ENCODE measurements at places on chromosomes 16 and 17.

DNA sequence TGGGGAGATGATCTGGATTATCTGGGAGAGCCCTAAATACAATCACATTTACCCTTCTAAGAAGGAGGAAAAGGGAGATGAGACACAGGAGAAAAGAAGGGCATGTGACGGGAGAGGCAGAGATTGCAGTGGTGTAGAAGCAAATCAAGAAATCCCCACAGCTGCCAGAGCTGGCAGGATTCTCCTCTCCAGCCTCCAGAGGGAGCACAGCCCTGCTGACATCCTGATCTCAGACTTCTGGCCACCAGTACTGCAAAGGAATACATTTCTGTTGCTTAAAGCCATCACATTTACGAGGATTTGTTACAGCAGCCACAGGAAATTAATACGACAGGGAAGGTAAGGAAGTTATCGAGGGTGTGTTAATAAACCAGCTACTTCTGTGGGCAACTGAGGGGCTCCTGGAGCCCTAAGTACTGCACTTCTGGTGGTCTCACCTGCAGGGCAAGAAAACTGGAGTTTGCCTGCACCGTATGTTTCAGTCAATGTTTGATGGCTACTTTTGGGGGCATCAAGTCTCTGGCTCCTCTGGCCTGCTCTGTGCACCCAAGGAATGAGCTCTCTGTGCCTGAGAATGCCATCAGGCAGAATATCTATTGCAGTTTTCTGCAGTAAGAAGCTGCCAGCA lies 22.9 kb upstream of the CDH13 start:
- peak; percentile 36 for DNase-seq

DNA sequence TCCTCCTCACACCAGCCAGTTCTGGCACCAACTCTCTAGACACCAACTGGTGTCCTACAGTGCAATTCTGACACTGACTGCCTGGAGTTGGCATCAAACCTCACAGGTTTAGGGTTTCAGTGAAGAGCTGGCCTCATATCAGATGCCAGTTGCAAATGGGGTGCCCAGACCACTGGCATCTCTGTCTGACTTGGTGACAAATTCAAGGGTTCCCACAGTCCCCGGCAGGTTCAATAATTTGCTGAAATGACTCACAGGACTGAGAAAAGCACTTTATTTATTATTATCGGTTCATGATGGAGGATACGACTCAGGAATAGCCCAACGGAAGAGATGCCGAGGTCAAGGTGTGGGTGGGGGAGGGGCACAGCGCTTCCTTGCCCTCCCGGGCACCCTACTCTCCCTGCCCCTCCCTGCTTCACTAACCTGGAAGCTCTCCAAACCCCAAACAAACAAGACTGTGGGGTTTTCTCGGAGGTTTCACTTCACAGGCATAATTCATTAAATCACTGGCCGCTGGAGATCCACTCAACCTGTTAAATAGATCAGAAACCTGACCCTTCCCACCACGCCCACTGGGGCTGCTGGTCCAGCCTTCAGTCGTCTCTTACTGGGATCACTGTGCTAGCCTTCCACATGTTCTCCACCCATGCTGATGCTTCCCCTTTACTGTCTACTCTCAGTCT lies 1.7 kb upstream of the NLRP1 start:
- peak; percentile 55 for DNase-seq

GRCh38 chr16:25014500-25015147 lies 545 bp downstream of the ARHGAP17 start:
- DNase-seq, result peak; percentile 12

- no peak for DNase-seq
Measured at GRCh38 chr16:11620243-11621003, 33.7 kb upstream of the LITAF start.

- no peak for DNase-seq
Measured at GRCh38 chr17:65743308-65743655, 181.8 kb upstream of the AXIN2 start.

DNA sequence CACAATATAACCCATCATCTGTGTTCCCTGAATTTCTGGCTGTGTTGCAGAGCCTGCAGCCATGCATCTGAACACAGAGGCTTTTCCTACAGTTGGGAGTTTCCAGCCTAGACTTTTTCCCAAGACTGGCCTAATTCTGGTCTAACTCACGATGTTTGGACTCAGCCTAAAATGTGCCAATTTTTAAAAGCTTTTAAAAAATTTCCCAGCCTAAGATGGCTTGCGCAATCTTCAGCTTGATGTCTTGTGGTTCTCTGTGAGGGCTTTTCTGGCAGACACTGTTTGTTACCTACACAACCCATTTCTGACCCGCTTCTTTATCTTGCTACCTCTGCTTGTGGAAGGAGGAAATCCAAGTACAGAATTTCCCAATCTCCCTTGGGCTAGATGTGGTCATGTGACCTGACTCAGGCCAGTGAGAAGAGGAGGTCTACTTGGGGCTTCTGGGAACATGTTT lies 72.7 kb upstream of the GAS7 start:
- no peak for DNase-seq

DNA sequence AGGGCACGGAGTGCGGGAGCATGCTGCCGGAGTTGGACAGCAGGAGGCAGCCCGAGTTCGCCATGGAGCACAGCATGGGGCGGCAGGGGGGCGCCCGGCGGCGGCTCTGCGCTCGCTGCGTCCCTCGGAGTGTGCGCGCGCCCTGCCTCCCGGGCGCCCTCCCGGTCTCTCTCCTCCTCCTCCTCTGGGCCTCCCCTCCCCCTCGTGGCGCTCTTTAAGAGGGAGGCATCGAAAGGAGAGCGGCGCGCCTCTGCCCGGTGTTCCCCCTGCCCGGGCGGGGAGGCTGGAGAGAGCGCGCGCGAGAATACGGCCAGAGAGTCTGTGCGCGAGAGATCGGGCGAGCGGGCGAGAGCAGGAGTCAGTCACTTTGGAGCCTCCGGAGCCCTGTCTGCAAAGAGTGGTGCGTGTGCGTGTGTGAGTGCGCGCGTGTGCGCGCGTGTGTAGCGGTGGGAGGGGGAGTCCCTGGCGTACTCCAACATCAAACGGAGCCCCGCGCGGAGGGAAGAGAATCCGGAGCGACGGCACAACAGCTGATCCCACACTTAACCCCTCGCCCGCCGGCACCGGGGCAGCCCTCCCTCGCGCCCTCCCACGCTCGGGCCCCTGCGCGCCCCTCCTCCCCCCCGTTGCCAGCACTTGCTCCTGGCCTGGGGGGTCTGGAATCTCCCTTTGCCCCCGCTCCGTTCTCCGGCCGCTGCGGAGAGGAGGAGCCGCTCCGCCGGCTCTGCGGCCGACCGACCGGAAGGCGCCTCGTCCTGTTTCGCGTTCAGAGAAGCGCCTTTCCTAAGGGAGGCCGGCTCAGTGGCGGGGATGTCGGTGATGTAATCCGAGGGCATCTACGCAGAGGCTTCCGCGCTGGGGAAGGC lies 108.9 kb downstream of the ENGASE start:
- no peak for DNase-seq

GRCh38 chr17:78364436-78365281 lies 4.8 kb upstream of the SOCS3 start:
- DNase-seq, result no peak

GRCh38 chr17:9179602-9180001 lies 158.3 kb downstream of the NTN1 start:
- no peak for DNase-seq

- no peak for DNase-seq
Measured at GRCh38 chr17:81068411-81069134, 33.6 kb downstream of the BAIAP2 start.

- no peak for DNase-seq
Measured at GRCh38 chr16:14179116-14179515, 108.0 kb downstream of the MRTFB start.

GRCh38 chr16:17177959-17178905 lies 292.5 kb downstream of the XYLT1 start:
- no peak for DNase-seq

GRCh38 chr17:62720126-62720850 lies 87.8 kb downstream of the MARCHF10 start:
- DNase-seq, result peak; percentile 80

DNA sequence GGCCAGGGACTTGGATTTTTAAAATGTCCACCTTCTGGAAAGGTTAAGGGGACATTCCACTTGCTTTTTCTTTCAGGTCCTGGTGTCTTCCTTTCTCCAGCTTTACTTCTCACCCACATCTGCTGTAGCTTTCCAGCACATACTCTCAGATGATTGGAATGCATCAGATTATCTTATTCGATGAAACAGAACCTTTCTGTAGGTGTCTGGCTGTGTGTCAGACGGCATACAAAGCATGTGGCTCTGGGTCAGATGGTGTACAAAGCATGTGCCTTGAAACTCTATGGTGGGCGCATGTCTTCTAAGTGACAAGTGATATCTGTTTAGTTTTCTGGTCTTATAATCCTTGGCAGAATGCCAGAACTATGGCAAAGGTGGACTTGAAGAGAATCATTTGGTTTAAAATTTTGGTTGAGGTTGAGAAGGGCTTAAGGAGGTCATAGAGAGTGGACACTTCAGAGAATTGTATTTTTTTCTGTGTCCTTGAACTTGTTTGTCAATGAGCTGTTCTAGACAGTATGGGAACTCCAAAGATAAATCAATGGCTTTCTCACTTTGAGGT lies 125.3 kb downstream of the FTO start:
- DNase-seq, result peak; percentile 14

DNA sequence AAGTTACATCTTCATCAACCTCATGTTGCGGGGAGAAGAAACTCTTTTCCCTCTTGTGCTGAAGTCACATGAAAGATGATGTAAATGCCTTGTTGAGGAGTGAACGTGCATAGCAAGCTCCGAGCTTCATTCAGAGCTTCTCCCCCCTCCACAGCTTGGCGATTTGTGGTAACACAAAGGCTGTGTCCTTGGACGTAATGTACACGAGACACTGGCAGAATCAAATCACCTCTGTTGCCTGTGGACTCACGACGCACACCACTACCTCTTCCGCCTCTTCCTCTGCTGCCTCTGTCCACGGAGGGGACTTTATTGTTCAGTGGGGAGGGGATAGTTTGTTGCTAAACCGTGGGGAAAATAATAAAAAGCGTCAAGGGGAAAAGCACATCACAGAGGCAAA lies 54.9 kb upstream of the CHMP6 start:
- no peak for DNase-seq

DNA sequence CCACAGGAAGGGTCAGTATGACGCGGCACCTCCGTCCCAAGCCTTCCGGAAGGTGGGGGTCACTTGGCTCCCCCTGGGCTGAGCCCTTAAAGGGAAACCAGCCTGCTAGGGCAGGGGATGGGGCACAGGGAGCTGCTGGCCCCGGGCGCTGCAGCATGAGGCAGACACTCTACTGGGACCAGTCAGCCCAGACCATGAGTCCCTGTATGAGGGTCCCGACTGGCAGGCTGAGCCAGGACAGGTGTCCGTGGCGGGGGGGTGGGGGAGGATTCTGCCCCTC lies 43.4 kb upstream of the ZC3H18 start:
- no peak for DNase-seq

- DNase-seq, result no peak
Measured at GRCh38 chr16:89924297-89924924, 1.3 kb downstream of the TUBB3 start.

DNA sequence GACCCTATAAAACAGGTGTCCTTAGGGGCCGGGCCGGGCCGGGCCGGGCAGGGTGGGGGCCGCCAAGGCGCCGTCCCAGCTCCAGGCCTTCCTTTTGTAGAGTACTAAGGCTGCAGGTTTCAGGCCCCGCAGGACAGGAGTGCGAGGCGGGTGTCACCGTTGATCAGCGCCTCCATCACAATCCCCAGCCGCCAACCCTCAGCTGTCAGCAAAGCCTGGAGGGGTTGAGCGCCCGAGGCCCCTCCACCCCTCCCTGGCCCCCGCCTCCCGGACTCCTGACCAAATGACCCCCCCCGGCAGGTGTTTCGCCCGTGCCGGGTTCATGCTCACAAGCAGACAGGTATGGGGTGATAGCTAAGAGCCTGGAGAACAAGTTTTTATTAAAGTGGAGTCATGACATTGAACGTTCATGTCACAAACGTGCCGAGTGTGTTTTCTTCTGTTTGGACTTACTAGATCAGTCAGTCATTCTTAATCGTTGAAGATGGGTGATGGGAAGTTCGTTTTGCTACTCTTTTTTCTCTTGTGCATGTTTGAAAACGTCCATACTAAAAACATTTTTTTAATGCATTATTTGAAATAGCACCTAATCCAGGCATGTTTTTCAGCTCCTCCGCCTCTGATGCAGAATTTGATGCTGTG lies 534 bp downstream of the ARL2BP start:
- DNase-seq, result no peak

DNA sequence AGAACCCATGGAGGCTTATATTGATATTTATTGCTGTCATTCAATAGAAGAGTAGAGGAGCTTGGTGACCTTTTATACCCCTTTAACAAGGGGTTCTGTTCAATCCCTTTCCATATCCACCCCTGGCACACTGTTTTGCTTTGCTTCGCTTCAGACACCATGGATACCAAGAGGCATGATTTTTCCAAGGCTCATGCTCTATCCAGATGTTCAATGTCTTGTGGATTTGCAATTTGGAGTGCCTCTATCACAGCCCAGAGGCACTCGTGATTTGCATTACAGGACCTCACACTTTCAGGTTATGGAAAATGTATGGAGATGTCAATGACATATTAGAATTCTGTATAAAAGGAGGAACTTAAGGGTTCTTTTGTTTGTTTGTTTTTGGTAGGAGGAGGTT lies 21.5 kb downstream of the CFAP20 start:
- no peak for DNase-seq

DNA sequence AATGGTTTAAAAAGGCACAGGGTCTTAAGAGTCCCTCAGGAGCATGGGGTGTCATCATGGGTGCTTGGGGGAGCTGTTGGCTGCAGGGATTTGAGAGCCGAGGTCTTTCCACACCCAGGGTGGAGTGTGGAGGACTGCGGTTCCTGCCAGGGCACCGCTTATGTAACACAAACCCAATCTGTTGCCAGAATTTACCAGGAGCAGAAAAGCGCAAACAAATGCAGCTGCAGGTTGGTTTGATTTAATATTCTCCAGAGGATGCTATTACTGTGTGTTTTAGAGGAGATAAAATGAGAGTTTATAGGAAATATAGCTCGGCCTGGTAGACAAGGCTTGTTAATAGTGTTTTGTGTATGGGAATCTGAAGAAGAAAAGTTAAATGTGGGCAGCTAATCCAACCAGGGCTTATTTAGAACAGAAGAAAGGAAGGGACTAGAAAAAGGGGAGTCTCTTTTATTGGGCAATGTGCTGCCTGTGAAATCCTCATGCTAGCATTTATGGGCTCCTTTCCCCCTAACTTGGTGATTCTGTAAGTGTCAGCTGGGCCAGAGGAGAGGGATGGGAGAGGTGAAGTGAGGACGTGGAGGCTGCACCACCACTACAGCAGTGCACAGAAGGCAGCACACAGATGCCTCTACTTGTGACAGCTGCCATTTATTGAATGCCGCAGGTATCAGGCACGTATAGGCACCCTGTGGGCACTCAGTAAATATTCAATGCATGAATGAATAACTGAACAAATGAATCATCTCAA lies 174.7 kb downstream of the KATNIP start:
- DNase-seq, result no peak
